ENCODE measurements at places on chromosomes 16 and 17. TPM values are rescaled to one million over a fixed set of nuclear protein-coding genes. Genes with fewer than 3 reads are reported as not detected.

The CCDC200 gene
- 0.92 TPM for total RNA-seq

The AKAP1 gene
- total RNA-seq, result 54.6 TPM

The ELMO3 gene
- 8.2 TPM for total RNA-seq

GRCh38 chr17:63406689-63407330 is 39.3 kb downstream of the CYB561 start:
- peaks cover 19% of the 10 kb centered on the region for H3K27me3 ChIP-seq
- H3K36me3 ChIP-seq, result no peaks in the 10 kb centered on the region
- no peak overlapping the region for H3K27ac ChIP-seq
- H3K4me1 ChIP-seq, result peaks cover 2% of the 10 kb centered on the region
- no peak overlapping the region for H3K4me3 ChIP-seq

The CTRL gene
- total RNA-seq, result 6.0 TPM

DNA sequence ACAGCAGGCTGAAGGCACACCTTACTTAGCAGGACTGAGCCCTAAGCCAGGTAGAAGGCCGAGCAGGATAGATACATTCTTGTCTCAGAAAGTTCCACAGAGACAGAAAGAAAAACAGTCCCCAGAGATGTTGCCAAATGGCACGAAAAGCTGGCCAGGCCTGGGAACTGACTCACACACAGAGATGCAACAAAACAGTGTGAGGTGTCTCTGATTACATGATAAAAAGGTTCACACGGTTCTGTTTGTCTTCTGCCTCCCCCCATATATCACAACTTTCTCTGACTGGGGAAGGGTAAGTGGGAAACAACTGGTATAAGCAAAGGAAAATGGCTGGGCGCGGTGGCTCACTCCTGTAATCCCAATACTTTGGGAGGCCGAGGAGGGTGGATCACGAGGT is 1.7 kb downstream of the WBP2 start:
- H3K27ac ChIP-seq, result no peak overlapping the region
- H3K4me3 ChIP-seq, result peak overlapping the region; percentile 51
- peaks cover 16% of the 10 kb centered on the region for H3K36me3 ChIP-seq
- H3K4me1 ChIP-seq, result peaks cover 27% of the 10 kb centered on the region
- no peaks in the 10 kb centered on the region for H3K27me3 ChIP-seq
- DNase-seq, result no peak

DNA sequence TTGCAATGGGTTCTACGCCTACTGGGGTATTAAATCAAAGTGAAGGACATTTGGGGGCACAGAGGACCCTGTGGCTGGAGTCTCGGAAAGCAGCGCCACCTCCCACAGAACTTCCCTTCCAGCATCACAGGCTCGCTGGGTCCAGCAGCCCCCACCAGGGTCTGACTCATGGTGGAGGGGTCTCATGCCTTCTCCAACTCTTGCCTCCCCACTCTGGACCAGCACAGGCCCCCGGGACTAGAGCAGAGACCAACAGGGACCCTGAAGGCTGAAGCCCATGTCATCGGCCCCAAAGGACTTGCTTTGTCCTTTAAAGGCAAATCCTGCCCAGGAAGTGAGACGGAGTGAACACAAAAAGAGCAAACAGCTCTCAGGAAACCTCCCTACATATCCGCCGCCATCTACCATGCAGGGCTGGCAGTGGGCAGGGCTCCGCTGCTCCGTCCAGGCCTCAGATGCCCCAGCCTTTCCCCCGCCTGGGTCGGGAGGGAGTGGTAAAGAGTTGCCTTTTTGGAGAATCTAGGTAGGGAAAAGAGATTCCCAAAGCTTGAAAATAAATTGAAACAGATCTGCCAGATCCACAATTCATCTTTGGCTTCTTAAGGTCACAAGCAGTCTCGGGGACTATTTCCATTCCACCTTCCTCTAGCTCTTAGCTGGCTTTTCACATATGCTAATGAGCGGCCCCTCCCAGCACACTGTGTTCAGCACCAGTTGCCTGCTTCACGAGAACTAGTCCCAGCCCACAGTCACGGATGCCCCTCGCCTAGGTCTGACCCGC is 2.1 kb upstream of the GPRC5C start:
- no peaks in the 10 kb centered on the region for H3K36me3 ChIP-seq
- peaks cover 11% of the 10 kb centered on the region for H3K4me1 ChIP-seq
- peaks cover 59% of the 10 kb centered on the region for H3K27me3 ChIP-seq
- no peak overlapping the region for H3K27ac ChIP-seq

The RAPGEFL1 gene
- 11.9 TPM for total RNA-seq

The CCL11 gene
- total RNA-seq, result not detected

- H3K27ac ChIP-seq, result no peak overlapping the region
- no peak overlapping the region for H3K4me3 ChIP-seq
- no peak for DNase-seq
- H3K27me3 ChIP-seq, result peaks cover 1% of the 10 kb centered on the region
- H3K36me3 ChIP-seq, result no peaks in the 10 kb centered on the region
Measured at GRCh38 chr16:19005561-19006445, 22.1 kb downstream of the TMC7 start.

The CYTH1 gene
- total RNA-seq, result 131 TPM

DNA sequence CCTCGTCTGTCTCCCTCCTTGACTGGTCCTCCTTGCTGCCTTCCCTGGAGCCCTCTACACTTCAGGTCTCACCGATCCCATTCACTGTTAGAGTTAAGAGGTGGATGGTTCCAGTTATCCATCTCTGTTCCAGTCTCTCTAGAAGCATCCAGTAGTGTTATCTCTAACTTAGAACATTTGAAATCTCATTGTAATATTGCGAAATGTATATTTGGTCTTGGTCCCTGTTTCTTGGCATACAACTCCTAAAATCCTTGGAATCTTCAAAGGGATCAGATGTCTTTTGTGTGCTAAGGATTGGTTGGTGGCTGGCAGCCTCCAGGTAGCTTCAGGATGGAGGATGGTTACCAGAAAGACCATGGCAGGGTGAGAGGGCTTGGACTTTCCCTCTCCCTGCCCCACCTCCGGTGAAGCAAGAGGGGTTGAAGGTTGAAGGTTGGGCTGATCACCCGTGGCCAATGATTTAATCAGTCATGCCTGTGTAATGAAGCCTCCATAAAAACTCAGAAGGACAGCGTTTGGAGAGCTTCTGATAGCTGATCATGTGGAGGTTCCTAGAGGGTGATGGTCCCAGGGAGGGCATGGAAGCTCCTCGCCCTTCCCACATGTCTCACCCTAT is 59.1 kb downstream of the NTN1 start:
- no peaks in the 10 kb centered on the region for H3K27me3 ChIP-seq
- peak overlapping the region; percentile 27 for H3K27ac ChIP-seq
- no peaks in the 10 kb centered on the region for H3K4me1 ChIP-seq

DNA sequence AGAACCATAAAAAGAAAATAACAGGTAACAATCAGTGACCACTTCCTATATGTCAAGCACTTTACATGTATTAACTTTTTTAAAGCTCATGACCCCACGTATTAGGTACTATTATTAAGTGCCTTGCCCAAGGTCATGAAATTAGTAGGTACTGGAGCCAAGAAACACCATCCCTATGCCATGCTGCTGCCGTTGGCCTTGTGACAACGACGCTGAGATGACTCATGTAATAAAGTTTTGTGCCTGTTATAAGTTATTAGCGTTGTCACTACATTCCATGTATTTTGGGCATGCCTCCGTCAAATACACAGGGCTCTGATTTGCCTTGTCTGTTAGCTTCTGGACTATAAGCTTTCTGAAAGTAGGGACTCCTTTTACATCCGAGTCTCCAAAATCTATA is 1.4 kb downstream of the BBS2 start:
- peak overlapping the region; percentile 85 for H3K4me3 ChIP-seq
- H3K36me3 ChIP-seq, result no peaks in the 10 kb centered on the region
- peaks cover 22% of the 10 kb centered on the region for H3K4me1 ChIP-seq

- peak; percentile 86 for DNase-seq
- no peaks in the 10 kb centered on the region for H3K27me3 ChIP-seq
- H3K27ac ChIP-seq, result peak overlapping the region; percentile 74
Measured at GRCh38 chr17:39769974-39770587, 32.3 kb downstream of the GRB7 start.

DNA sequence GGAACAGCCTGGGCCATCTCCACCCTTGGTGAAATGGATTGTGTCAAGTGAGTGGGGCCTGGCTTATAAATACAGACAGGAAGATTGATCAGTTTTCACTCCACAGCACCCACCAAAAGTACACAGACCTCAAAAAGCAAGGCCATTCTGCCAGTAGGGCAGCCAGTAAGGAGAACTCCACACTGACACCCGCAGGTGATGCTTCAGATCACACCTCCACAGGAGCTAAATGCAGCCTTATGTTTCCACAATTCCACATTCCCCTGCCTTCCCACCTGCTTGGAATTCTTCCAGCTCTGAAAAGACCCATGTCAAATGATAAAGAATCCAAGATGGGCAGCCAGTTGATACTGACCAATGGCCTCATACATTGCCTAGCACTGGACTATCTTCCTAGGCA is 191.1 kb downstream of the ZFHX3 start:
- peak; percentile 70 for DNase-seq
- peaks cover 18% of the 10 kb centered on the region for H3K27me3 ChIP-seq
- H3K4me3 ChIP-seq, result no peak overlapping the region
- H3K4me1 ChIP-seq, result peaks cover 8% of the 10 kb centered on the region
- H3K36me3 ChIP-seq, result no peaks in the 10 kb centered on the region

DNA sequence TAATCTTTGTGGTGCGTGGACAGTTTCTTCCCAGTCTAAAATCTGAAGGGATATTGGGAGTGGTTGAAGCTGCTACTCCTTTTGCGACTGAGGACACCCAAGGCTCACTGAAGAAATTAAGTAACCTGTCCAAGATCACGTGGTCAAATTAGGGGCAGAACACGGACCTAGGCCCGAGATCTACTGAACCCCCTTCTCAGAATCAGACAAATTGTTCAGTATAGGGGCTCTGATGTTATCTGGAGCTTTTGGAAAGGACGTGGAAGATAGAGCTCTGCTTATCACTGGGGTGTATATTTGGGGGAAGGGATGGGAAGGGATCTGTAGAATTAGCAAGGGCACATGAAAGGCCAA is 857 bp downstream of the TANGO6 start:
- DNase-seq, result no peak
- H3K36me3 ChIP-seq, result peaks cover 7% of the 10 kb centered on the region
- H3K4me3 ChIP-seq, result peak overlapping the region; percentile 87
- peaks cover 20% of the 10 kb centered on the region for H3K4me1 ChIP-seq
- H3K27ac ChIP-seq, result peak overlapping the region; percentile 95
- no peaks in the 10 kb centered on the region for H3K27me3 ChIP-seq

GRCh38 chr16:17544785-17545184 is 74.0 kb upstream of the XYLT1 start:
- DNase-seq, result peak; percentile 61
- H3K36me3 ChIP-seq, result no peaks in the 10 kb centered on the region
- H3K4me3 ChIP-seq, result no peak overlapping the region
- H3K4me1 ChIP-seq, result no peaks in the 10 kb centered on the region
- H3K27ac ChIP-seq, result no peak overlapping the region

GRCh38 chr17:82601447-82602000 is 46.7 kb downstream of the WDR45B start:
- no peak overlapping the region for H3K27ac ChIP-seq
- peaks cover 52% of the 10 kb centered on the region for H3K36me3 ChIP-seq
- DNase-seq, result no peak

DNA sequence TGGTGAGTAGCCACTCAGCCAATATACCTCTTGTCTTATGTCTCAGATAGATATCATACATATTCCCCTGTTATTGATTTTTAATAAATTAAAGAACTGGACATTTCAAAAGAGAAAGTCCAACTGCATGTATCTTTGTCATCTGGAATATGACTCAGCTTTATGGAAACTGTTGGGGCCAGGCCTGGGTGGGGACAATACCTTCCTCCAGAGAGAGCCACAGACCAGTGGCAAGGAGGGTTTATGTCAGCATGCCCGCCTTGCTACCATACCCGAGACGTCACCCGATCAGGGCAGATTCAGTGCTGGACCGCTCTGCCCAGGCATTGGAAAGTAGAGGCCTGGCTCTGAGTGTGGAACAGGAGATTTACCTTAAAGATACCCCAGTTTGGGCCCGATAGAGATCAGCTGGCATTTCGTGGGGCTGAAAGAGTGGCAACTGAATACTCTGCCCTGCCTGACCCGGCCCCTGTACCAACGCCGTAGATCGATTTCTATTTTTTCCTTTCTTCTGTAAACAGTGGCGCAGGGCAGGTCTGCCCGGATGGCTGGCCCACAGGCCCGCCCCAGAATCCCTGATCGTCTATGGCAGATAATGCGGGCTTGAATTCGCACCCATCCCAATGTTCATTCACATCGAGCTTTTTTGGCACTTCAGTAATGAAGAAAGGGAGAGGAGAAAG is 158.6 kb downstream of the SALL1 start:
- H3K4me1 ChIP-seq, result no peaks in the 10 kb centered on the region
- H3K27ac ChIP-seq, result no peak overlapping the region
- H3K4me3 ChIP-seq, result no peak overlapping the region
- H3K36me3 ChIP-seq, result no peaks in the 10 kb centered on the region
- no peaks in the 10 kb centered on the region for H3K27me3 ChIP-seq
- no peak for DNase-seq

DNA sequence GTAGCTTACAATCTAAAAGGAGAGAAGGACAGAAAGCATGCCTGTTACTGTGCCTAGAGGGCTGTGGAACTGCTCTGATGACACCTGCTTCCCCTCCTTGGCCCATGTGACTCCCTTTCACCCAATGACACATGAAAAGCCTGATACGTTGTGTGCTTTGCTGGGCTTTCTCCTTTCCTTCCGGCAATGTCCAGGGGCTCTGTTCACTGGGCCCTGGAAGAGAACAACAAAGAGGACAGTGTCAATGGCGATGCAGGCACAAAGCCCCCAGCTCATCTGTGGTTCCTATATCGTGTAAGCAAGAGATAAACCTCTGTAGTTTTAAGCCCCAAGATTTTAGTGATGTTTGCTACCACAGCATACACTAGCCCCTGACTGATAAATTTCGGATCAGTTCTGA is 306.1 kb downstream of the ABCC12 start:
- no peak for DNase-seq
- H3K27ac ChIP-seq, result no peak overlapping the region
- no peaks in the 10 kb centered on the region for H3K4me1 ChIP-seq

DNA sequence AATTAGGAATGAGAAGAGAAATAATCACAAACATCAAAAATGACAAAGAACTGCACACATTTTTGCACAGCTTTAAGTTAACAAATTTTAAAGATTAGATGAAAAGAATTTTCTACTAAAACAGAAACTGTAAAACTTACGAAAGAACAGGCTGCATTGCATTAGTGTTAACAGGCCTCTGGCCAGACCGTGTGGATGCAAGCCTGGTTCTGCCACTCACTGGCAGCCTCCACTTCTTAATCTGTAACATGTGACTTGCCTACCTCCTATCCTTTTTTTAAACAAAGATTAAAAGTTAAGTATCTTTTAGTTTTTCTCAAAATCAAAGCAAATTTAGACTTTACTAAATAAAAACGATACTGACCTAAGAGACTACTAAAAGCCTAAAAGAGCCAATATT is 37.5 kb downstream of the CREBBP start:
- H3K36me3 ChIP-seq, result peaks cover 8% of the 10 kb centered on the region
- H3K27ac ChIP-seq, result no peak overlapping the region
- no peak for DNase-seq

DNA sequence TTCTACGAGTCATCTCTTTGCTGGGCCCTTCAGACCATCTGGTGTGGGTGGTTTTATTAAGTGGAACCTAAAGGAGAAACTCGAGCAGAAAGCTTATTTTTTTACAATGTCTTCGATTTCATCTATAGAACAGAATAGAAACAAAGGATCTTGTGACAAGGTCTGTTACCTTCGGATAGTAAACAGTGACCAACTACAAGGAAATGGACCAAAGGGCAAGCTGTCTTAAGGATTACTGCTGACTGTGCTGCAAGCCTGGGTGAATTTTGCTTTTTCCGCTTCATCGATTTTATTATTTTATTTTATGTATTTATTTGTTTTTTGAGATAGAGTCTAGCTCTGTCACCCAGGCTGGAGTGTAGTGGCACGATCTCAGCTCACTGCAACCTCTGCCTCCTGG is 348.9 kb upstream of the ERCC4 start:
- H3K27me3 ChIP-seq, result no peaks in the 10 kb centered on the region
- H3K4me3 ChIP-seq, result no peak overlapping the region
- no peaks in the 10 kb centered on the region for H3K4me1 ChIP-seq
- no peaks in the 10 kb centered on the region for H3K36me3 ChIP-seq
- no peak overlapping the region for H3K27ac ChIP-seq

Data from activated CD4-positive, alpha-beta T cell treated with anti-CD3 and anti-CD28 coated beads, Interleukin-2, amount 10 ng/mL, durations not matched to agents 24 days and 14 days (primary cell).